NCI-H1417 treated with DMSO at 0.1 percent for 48 hours (cell line): ENCODE measurements at places on chromosomes 6 and 20.

DNA sequence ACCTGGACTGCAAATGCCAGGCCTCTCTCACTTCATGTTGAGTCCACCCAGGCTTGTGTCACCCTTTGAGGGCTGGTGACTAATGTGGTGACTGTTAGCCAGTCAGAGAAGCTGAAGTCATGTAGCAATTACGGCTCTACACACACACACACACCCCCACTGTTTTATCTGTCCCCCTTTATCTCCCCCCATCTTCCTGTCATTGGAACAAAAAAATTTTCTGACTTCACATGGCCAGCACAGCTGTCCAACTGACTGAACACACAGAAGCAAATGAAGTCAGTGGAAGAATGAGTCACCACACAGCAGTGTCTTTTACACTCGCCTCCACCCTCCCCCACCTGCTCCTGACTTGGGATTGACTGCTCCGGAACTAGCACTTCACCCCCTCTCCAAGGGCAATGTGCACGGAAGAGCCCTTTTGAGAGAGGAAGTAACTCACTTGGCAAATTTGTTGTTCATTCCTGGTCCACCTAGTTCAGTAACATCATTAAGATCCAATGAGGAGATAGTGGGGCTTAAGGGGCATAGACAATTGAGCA is 198.0 kb downstream of the RNF144B start:
- DNase-seq: no peak

DNA sequence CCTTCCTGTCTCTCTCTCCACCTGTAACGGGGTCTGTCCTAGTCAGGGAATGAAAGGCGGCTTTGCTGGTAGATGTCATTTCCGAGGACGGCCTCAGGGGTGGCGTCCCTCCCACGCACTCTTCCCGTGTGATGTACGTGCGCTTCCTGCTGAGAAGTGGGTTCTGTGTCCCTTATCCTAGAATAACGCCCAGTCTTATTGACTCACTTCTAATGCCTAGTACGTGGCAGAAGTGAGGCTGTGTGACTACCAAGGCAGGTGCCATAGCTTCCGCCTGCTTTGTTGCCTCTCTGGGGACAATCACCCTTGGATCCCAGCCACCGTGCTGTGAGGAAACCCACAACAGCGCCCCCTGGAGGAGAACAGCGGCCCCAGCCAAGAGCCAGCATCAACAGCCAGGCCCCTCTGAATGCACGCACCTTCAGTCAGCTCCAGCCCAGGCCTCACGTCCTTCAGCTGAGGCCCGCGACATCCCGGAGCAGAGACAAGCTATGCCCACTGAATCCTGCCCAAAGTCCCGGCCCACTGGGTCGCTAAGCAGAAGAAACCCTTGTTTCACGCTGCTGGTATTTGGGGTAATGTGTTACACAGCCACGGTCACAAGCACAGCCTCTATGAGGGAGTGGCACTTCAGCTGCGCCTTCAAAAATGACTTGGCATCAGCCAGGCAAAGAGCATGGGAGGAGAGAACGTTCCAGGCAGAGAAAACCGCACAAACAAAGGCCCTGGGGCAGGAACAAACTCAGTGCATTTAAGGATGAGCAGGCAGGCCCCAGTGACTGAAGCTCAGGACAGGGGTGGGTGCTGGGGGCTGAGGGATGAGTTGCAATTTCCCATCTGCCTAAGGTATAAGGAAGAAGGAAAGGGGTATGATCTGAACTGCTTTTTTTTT is 224.2 kb downstream of the NFATC2 start:
- DNase-seq: no peak

DNA sequence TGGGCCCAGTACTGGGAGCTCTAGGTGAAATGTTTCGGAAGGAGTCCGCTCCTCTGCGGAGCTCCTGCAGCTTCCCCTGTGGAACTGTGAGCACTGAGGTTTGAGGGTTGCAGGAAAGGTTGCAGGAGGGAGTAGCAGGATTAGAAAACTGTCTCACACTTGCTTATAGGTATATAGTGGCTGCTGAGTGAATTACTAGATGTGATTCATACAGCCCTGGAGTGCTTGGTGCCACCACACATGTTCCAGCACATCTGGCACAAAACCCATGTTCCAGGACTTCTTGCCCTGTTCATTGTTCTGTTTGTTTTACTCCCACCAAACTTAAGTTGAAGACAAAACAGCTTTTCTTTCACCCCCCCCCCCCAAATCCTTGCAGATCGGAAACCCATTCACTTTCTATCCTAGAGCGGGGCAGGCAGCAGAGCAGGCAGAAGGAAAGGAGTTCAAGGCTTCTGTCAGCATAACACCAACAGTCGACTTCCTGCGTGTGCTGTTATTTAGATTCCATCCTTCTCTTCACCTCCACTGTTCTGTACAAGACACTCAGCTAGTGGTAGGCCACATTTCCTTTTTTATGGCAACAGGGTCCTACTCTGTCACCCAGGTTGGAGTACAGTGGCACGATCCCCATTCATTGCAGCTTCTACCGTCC is 669 bp upstream of the PEX6 start:
- DNase-seq: no peak

- DNase-seq: no peak
These were observed 405 bp downstream of the RNF146 start for GRCh38 chr6:127266892-127267645.

- no peak for DNase-seq
These were observed 91.3 kb upstream of the SHLD1 start for GRCh38 chr20:5658912-5659345.

DNA sequence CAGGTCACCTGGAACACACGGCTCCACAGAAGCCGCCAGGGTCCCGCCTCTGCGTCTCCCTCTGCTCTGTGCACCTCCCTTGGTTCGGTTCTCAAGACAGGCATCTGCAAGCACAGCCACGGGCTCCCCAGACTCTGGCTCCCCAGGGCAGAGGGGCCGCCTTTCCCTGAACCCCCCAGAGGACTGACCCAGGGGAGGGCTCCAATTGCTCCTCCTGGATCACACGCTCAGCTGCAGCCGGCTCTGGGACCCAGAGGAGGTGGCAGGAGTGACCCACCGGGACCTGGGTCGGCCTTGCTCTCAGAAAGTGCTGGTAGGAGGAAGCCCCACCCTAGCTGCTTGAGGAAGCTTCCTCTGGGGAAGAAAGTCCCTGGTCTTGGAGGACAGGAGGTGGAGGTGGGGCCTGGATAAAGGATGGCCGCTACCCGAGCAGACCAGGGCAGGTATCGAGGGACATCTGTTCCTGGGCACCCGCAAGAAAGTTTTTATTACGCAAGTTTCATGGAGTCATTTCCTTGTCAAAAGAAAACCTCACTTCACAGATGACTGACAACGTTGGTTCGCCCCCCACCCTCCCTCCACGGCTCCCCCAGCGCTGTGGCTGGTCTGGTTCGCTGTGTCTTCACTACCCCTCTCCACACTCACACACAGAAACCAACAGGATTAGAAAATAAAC is 103.9 kb upstream of the AFDN start:
- no peak for DNase-seq

- DNase-seq: no peak
These were observed 84.8 kb upstream of the SOX4 start for GRCh38 chr6:21508753-21509152.

- DNase-seq: no peak
These were observed 76.1 kb downstream of the SLC22A3 start for GRCh38 chr6:160424256-160424655.

GRCh38 chr20:51725584-51726176 is 42.5 kb downstream of the ATP9A start:
- no peak for DNase-seq

DNA sequence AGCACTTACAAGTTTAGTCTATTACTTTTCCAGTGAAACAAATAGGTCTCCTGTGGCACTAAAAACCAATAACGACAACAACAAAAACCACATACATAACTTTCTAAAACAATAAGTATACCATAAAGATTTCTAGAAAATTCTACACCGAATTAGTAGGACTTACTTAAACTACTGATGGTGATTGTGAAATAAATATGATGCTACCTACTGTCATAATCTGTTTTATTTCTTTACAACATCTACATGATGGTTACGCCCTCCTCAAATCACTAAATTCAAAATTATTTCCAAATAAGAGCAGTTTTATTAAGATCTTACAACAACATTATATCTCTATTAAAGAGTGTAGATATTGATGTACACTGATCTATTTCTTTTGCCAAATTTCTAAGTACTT is 147.0 kb downstream of the DST start:
- DNase-seq: no peak

- no peak for DNase-seq
These were observed 321.2 kb upstream of the ADGRB3 start for GRCh38 chr6:68313911-68314310.

DNA sequence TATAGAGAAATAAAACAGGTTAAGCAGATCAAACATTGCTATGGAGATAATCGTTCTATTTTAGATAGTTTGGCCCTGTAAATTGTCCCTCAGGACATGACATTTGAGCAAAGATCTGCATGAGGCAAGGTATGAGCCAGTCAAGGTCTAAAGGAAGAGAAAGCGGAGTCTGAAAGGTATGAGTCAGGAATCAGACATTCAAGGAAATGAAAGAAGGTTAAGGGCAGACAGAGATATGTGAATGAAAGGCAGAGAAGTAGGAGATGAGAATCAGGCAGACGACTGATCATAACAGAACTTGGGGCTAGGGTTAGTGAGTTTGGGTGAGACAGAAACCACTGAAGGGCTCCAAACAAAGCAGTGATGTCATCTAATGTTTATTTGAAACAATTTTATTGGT is 775.8 kb downstream of the MAFB start:
- DNase-seq: no peak

DNA sequence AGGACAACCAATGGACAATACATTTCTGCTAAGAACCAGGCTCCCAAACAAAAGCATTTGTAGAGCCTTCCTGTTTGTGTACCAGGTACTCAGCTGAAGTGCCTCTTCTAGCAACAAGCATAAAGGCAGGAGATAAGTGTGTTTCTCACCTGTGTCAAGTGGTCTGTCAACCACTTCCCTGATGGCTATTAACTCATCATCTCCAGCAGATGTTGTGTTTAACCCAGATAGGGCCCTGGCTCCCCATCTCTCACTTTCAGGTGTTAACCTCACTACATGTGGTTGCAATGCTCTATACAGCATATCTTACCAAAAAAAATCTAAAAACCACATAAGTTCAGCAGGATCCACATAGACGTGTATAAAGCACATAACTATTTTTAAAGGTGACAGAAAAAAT is 9.6 kb upstream of the IL17A start:
- no peak for DNase-seq

DNA sequence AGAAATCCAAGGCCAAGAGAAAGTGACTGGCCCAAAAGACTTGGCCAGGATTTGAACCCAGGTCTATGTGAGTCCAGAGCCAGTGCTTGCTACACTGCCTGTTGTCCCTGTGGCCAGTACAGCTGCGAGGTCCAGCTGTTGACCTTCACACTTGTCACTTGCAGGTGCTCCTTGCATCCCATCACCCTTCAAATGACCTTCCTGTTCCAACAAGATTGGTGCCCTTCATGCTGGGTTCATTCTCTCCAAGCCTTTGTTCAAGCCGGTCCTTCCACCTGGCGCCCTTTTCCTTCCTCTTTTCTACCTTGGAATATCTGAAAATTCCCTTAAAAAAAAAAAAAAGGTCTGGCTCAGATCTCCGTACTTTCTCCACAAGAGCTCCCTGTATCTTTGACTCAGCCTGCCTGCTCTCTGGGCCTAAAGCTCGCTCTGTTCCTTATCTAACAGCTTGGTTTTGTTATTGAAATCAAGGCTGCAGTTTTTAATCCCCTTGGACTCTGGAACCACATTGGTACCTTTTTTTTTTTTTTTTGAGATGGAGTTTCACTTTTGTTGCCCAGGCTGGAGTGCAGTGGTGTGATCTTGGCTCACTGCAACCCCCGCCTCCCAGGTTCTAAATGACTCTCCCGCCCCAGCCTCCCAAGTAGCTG is 22.2 kb upstream of the MRPS18A start:
- no peak for DNase-seq

GRCh38 chr6:131807321-131807643 is 538 bp upstream of the ENPP1 start:
- no peak for DNase-seq

GRCh38 chr20:481167-481566 is 18.8 kb upstream of the TBC1D20 start:
- no peak for DNase-seq

- no peak for DNase-seq
These were observed 626.6 kb upstream of the ADGRB3 start for GRCh38 chr6:68008445-68008844.

DNA sequence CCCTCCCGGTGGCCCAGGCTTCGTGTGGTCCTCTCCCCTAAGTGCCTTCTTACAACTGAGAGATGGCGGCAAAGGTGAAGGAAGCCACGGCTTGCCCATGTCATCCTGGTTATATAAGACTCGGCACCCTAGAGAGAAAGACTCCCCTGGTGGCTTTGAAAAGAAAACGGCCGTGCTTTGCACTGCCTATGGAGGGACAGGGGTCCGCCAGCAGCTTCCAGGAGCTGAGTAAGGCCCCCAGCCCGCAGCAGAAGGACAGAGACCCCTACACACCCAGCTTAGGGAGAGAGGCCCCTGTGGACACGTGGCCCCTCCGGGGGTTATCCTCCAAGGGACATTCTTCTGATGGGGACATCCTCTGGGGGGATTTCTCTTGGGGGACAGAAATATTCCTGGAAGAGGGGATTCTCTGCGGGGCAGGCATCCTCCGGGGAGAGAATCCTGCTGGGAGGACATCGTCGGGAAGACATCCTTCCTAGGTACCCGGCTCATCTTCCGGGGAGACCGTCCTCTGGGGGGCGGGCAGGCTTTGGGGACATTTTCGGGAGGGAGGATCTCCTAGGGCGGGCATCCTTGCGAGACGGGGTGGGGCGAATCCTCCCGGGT is 511 bp upstream of the OGFR start:
- no peak for DNase-seq

DNA sequence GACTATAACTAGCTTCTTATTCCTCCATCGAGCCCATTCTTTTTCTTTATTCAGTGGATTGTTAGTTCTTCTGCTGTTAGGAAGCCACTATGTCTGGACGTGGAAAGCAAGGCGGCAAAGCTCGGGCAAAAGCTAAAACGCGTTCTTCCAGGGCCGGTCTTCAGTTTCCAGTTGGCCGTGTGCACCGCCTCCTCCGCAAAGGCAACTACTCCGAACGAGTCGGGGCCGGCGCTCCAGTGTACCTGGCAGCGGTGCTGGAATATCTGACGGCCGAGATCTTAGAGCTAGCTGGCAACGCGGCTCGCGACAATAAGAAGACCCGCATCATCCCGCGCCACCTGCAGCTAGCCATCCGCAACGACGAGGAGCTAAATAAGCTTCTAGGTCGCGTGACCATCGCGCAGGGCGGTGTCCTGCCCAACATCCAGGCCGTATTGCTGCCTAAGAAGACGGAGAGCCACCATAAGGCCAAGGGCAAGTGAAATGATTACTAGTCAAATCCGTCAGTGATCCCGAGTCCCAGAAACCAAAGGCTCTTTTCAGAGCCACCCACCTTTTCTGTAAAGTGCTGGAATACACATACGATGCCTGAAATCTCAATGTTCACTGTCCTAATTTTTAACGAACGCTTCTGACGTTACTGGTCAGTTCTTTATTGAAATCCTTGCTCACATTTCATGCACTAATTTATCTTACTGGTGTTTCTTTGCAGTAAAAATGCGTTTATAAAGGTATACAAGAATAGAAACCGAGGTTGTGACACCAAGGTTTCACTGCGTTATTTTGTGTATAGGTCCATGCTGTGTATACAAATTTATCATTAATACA is 129.9 kb downstream of the HFE start:
- peak; percentile 70 for DNase-seq

GRCh38 chr6:38796850-38797249 is 81.7 kb downstream of the DNAH8 start:
- no peak for DNase-seq
